Activated CD4-positive, alpha-beta T cell treated with anti-CD3 and anti-CD28 coated beads, Interleukin-2, amount 50 U/mL, for 24 hours (primary cell): ENCODE measurements at places on chromosomes 1 and 21.
A peak's percentile ranks its signal among the peaks of the same experiment; 100 is the strongest.

GRCh38 chr1:27408151-27408550, 15.7 kb downstream of the GPR3 start:
- DNase-seq, result no peak

GRCh38 chr1:109816175-109816811, 52.6 kb upstream of the EPS8L3 start:
- DNase-seq, result no peak

GRCh38 chr21:43938751-43939442, 73.2 kb upstream of the TRAPPC10 start:
- DNase-seq, result peak; percentile 74

GRCh38 chr1:58813801-58814200, 30.0 kb upstream of the JUN start:
- no peak for DNase-seq

- peak; percentile 11 for DNase-seq
Measured at GRCh38 chr1:223363057-223363855, 720 bp downstream of the SUSD4 start.
